ENCODE measurements at places on chromosomes 5 and 9. TPM values are rescaled to one million over a fixed set of nuclear protein-coding genes. Genes with fewer than 3 reads are reported as not detected.
A peak's percentile ranks its signal among the peaks of the same experiment; 100 is the strongest.

GRCh38 chr5:15646371-15646770 lies 146.4 kb downstream of the FBXL7 start:
- DNase-seq, result no peak

Gene FRMD3
- 3.3 TPM for polyA plus RNA-seq

DNA sequence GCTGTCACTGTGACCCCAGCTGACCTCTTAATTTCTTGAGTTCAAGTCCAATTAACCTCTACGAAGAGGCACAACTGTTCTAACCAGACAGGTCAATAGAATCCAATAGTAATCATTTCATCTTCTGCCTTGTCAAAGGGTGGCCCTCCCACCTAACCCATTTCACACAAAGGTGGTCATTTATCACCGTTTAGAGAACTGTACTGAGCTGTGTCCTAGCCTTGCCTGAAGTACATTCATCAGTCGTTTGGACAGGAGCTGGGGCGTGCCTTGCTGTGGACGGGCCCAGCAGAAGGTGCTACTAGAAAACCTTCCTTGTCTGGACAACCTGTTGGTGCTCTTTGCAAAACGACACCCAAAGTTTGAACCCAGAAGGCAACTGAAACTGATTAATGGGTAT lies 605.4 kb downstream of the ISL1 start:
- DNase-seq, result no peak

DNA sequence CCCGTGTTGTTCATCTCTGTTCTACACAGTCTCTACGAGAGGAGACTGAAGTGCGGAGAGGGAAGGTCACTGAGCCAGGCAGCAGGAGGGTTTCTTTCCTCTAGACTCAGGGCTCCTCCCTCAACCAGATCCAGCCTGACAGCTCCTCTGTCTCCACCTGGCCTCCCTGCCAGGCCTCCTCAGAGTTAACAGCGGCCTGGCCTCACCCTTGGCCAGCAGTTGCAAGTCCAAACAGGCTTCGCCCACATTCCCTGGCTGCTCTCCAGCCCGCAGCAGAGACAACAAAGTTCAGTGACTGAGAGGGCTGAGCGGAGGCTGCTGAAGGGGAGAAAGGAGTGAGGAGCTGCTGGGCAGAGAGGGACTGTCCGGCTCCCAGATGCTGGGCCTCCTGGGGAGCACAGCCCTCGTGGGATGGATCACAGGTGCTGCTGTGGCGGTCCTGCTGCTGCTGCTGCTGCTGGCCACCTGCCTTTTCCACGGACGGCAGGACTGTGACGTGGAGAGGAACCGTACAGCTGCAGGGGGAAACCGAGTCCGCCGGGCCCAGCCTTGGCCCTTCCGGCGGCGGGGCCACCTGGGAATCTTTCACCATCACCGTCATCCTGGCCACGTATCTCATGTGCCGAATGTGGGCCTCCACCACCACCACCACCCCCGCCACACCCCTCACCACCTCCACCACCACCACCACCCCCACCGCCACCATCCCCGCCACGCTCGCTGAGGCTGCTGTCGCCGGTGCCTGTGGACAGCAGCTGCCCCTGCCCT lies at the start of gene HRCT1:
HRCT1 (plus strand) TSS at position 291 of the 768 bp plus-strand sequence; CDS start at position 377, 86 bp downstream.
- DNase-seq, result peak; percentile 50

DNA sequence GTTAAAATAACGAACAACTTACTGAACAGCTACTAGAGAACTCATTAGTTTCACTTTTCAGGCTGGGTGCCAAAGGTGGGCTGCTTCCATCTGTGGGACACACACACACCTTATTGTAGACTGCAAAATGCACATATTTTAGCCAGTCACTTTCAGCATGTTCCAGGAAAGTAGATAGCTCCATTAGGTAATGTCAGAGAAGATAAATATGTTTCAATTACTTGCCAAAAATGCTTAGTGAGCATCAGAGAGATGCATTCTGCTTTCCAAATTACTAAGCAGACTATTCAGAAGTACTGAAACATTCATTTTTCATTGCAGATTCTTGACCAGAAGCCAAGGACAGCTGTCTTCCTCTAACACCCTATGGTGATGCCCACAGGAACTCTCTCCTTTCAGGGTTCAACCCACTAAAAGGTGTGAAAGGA lies 56.2 kb upstream of the APC start:
- DNase-seq, result no peak

- DNase-seq, result no peak
These were observed 142.4 kb downstream of the OLFM1 start for GRCh38 chr9:135229701-135230385.

Gene LEAP2
- polyA plus RNA-seq, result 1.6 TPM

Gene ITGA2
- 8.5 TPM for polyA plus RNA-seq

DNA sequence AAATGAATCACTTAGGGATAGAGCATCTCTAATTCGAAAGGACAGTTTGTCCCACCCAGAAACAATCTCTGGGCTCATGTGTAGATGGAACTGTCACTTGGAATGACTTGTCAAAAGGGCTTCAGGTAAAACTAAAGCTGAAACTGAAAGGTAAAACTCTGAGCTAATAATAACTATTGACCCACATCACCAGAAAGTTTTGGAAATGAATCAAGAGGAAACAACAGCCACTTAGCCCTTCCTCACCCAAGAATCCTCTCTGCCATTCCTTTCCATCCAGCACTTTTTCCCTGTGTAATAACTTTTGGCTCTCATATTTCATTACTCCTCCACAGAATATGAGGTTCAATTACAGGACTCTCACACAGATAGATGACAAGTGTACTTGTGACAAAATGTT lies 14.0 kb upstream of the GLRX start:
- no peak for DNase-seq

Gene CMYA5
- 0.13 TPM for polyA plus RNA-seq

Gene GLRA1
- not detected for polyA plus RNA-seq

- DNase-seq, result no peak
These were observed 62.3 kb downstream of the ACER2 start for GRCh38 chr9:19470981-19471650.

GRCh38 chr5:150081541-150082283 lies 4.6 kb downstream of the CSF1R start:
- DNase-seq, result no peak

- DNase-seq, result no peak
These were observed 145.9 kb downstream of the GABRB2 start for GRCh38 chr5:161400583-161400982.

- no peak for DNase-seq
These were observed 29.7 kb upstream of the CSNK1G3 start for GRCh38 chr5:123482258-123482657.

DNA sequence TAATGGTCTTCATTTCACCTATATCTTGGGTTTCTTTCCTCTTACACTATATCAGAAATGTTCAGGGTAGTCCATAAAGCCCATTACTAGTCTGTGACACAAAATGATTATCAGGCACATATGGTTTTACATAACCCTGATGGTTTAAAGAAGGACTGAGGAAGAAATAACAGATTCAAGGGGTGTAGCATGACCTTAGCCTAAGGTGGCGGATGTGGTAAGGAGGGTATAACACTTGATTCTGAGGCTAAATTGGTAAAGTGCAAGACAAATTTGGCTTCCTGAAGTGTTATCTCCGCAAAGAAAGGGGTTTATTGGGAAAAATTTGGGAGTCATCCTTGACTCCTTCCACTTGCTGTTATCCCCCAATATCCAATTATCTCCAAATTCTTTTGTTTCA lies 388.2 kb upstream of the RPS23 start:
- DNase-seq, result no peak

DNA sequence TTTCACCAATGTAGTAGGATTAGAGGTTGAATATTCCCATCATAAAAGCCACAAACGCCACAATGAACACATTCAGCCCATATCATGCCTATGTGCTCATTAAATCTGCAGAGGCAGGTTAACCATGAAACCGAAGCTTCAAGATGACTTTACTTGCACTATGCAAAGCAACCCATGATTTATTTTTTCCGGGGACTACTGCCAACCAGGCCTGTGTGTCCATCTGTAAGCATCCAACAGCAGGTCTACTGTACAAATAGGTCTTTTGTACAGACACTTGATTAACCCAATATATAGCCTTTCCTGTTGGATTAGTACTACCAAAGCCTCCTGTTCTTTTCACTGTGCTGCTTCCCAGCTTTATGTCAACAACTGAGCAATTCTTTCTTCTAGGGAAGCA lies 104.9 kb upstream of the CDH10 start:
- DNase-seq, result no peak

Measured in A549 (cell line).